Breast epithelium (tissue), 4 donors: ENCODE measurements at places on chromosomes 5 and 9. TPM values are rescaled to one million over a fixed set of nuclear protein-coding genes. Genes with fewer than 3 reads are reported as not detected.

- H3K27me3 ChIP-seq, result no peaks in the 10 kb centered on the region
- H3K27ac ChIP-seq, result no peak overlapping the region
- DNase-seq, result no peak
- H3K4me3 ChIP-seq, result no peak overlapping the region
- H3K4me1 ChIP-seq, result peaks cover 5% of the 10 kb centered on the region
Observed at GRCh38 chr9:3742586-3742985, 216.8 kb upstream of the RFX3 start.

- no peaks in the 10 kb centered on the region for H3K4me1 ChIP-seq
- no peaks in the 10 kb centered on the region for H3K27me3 ChIP-seq
- no peaks in the 10 kb centered on the region for H3K36me3 ChIP-seq
- H3K27ac ChIP-seq, result no peak overlapping the region
- no peak for DNase-seq
Observed at GRCh38 chr9:7961076-7961475, 161.5 kb upstream of the DMAC1 start.

- H3K36me3 ChIP-seq, result no peaks in the 10 kb centered on the region
- no peaks in the 10 kb centered on the region for H3K27me3 ChIP-seq
- no peaks in the 10 kb centered on the region for H3K4me1 ChIP-seq
- DNase-seq, result no peak
Observed at GRCh38 chr5:95445442-95445841, 54.3 kb downstream of the FAM81B start.

DNA sequence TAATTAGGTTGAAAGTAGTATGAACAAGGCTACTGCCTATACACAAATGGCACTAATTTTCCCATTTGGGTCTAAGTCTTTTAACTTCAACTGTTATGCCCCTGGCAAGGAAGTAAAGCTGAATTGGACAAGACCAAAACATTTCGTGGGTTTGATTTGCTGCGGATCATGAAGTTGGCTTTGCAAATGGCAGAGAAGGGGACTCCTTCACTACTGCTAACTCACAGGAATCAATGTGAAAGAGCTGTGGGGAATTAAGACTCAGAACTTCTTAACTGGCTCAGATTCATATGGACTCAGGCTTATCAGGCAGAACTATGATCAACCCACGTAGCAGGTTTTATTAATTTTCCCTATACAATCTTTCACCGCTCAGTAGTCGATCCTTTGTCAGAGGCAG, 73.8 kb upstream of the IFNE start:
- no peak overlapping the region for H3K4me3 ChIP-seq
- no peak for DNase-seq
- no peak overlapping the region for H3K27ac ChIP-seq
- H3K27me3 ChIP-seq, result peaks cover 31% of the 10 kb centered on the region
- H3K36me3 ChIP-seq, result no peaks in the 10 kb centered on the region

DNA sequence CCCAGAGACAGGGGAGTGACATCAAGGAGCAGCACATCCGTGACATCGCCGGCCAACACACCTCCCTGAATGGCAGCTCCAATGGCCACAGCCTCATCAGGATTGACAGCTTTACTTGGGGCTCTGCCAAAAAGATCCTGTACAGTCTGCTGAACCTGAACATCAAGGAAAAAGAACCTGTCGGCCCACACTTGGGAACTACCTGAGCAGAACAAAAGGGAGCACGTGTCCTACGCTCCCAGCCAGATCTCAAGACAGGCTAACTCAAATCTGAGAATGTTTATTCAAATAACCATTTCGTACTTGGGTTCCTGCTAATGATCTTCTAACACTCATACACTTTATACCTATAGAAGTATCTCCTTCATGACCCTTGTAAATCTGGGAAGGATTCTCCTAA, 15.3 kb downstream of the HSPA9 start:
- H3K4me1 ChIP-seq, result no peaks in the 10 kb centered on the region
- H3K27ac ChIP-seq, result peak overlapping the region; percentile 45
- DNase-seq, result peak; percentile 77
- peaks cover 5% of the 10 kb centered on the region for H3K36me3 ChIP-seq

- no peak overlapping the region for H3K27ac ChIP-seq
- no peaks in the 10 kb centered on the region for H3K27me3 ChIP-seq
- H3K36me3 ChIP-seq, result no peaks in the 10 kb centered on the region
Observed at GRCh38 chr5:124764992-124765611, 18.7 kb upstream of the ZNF608 start.

The IGFBPL1 gene
- not detected for total RNA-seq

The ANXA2R gene
- 5.4 TPM for total RNA-seq
